ENCODE measurements at places on chromosomes 6 and 20.

- no peak for DNase-seq
Measured at GRCh38 chr6:128070406-128070805, 169.5 kb upstream of the THEMIS start.

GRCh38 chr6:35396991-35397390 lies 54.6 kb downstream of the PPARD start:
- DNase-seq, result no peak

GRCh38 chr6:154234019-154234772 lies 122.4 kb downstream of the IPCEF1 start:
- no peak for DNase-seq

DNA sequence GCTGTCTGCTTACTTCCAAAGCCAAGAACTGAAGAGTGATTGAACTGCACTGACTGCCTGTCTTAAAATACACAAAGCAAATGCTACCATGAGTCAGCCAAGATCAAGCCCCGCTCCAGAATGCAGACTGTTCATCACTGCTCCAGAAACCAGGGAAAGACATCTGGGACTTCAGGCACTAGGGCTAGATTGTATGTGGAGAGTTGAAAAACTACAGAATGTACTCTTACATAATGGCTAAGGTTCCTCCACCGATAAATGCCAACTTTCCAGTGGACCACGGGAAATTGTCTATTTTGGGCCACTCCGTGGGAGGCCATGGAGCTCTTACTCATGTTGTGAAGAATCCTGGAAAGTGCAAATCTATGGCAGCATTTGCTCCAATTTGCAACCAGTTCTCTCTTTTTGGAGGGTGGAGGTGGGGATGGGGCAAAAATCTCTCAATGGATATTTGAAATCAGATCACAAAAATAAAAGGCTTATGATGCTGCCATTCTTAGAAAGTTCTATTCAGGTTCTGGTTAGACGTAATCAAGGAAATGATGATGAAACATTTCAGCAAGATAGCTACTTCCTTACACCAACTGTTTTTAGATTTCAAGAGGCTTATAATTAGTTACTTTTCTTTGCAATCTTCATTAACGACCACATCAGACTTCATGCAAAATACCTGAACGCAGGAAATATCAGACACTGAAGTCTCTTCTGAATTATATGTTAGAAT lies 11.8 kb upstream of the CAP2 start:
- DNase-seq, result no peak

DNA sequence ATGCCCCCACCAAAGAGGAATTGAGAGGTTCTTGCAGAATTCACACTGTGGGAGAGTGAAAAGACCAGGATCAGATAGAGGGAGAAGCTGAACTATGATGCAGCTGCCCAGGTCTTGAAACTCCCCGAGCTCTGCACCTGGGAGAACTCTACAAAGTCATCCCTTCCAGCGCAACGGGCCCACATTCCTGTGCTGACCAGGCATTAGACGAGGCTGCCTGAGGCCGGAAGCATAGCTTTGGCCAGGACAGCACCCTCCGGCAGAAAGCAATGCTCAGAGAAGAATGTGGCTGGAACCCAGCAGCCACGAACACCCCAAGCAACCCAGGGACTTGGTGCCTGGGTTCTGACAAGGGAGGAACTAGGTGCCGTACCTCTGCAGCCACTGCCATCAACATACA lies 281.5 kb upstream of the CDH4 start:
- no peak for DNase-seq

DNA sequence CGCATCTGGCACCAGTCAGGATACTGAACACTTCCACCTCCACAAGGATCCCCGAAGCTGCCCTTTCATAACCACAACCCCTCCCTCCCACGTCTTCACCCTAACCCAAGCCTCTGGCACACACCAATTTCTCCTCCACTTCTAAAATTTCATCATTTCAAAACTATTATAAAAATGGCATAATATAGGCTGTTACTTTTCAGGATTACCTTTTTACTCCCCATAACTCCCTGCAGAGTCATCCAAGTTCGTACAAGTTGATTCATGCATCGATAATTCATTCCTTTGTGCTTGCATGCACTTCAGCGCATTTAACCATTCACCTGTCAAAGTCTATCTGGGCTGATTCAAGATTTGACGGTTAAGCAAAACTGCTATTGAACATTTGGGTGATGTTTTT lies 30.6 kb upstream of the LY86 start:
- no peak for DNase-seq

- DNase-seq, result no peak
Measured at GRCh38 chr6:83853178-83854000, at the start of gene RIPPLY2. RIPPLY2 (plus strand) TSS chr6:83853360; CDS start chr6:83853417, 57 bp downstream.

- DNase-seq, result no peak
Measured at GRCh38 chr6:105194591-105194990, 14.8 kb upstream of the POPDC3 start.

- DNase-seq, result no peak
Measured at GRCh38 chr6:41022294-41022693, 16.7 kb downstream of the UNC5CL start.

DNA sequence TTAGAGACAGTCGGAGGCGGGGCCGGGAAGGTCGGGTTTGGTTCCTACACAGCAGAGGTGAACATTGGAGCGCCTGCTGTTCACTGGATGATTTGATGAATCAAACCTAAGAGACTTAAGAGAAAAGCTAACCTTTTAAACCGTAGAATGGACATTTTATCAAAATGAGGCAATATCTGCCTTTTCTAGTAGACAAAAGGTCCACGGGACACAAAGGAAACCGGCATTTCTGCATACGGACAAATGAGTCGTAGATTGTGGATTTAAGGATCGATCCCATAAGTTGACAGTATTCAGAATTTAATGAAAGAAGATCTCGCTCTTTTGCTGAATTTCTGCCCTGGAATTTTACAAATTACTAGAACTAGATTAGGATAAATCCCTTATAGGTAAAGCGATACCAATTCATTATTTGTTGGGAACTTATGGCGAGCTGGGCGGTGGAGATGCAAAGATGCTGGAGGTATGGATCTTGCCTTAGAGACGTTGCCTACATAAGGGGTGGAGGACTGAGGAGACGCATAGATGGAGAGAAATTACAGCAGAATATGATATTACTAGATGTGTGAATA lies 400 bp downstream of the PAK1IP1 start:
- DNase-seq, result no peak

GRCh38 chr6:9437836-9438235 lies 977.0 kb downstream of the TFAP2A start:
- DNase-seq, result no peak

- DNase-seq, result no peak
Measured at GRCh38 chr6:134278000-134278399, 39.9 kb downstream of the SGK1 start.

DNA sequence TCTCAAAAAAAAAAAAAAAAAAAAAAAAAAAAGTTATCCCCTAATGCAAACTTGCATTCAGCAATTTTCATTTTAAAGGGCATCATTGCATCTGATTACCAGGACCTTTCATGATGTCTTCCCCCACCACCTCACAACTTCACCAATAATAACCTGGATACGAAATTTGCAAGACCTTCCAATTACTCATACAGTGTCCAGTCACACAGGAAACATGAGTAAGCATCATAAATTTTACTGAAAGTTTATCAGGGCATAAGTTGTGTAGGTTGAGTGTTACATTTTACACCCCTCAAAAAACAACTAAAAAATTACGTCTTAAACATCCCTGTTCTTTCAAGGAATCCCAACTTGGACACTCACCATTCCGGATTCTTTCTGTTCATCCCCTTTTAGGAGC lies 79.1 kb upstream of the ANKEF1 start:
- DNase-seq, result no peak

- DNase-seq, result no peak
Measured at GRCh38 chr6:140845701-140846100, 1287.0 kb upstream of the GJE1 start.

- DNase-seq, result no peak
Measured at GRCh38 chr6:136673571-136673970, 118.7 kb downstream of the MAP3K5 start.

GRCh38 chr20:46562373-46563169 lies 12.1 kb upstream of the OCSTAMP start:
- DNase-seq, result no peak

DNA sequence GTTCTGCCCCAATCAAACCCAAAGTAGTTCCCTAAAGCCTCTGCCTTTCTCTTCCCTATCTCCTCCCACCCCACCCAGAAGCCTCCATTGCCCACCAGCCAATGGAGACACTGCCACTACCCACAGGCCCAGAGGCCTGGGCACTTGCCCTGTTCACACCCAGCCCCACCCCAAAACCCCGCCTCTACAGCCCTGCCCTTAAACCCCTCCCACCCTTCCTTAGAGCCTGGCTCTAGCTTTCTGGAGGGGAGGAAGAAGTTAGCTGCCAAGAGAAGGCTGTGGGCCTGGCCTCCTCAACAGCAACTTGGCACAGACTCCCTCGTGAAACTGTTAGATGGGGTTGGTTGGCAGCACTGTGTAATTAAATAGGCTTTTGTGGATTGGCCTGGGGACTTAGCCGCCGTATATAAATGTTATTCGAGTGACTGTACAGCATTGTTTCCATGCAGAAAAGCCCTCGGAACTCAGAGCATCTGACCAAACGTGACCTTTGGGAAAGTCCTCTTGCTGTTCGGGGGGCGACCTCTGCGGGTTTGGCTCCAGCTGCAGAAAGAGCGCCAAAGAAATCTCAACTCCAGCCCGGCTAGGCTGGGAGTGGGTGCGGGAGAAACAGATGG lies 31.4 kb downstream of the COL11A2 start:
- no peak for DNase-seq

GRCh38 chr6:55694148-55694547 lies 115.2 kb upstream of the HMGCLL1 start:
- DNase-seq, result no peak

- no peak for DNase-seq
Measured at GRCh38 chr6:20314866-20315845, 86.5 kb upstream of the E2F3 start.

- no peak for DNase-seq
Measured at GRCh38 chr6:96923871-96924493, 546 bp upstream of the KLHL32 start.

- peak; percentile 56 for DNase-seq
Measured at GRCh38 chr6:52361945-52362442, at the start of gene PAQR8. PAQR8 (plus strand) TSS chr6:52362151; CDS start chr6:52403214, 41,063 bp downstream.

GRCh38 chr20:32971703-32972161 lies 32.5 kb downstream of the SUN5 start:
- DNase-seq, result no peak

GRCh38 chr20:5767493-5768098 lies 17.4 kb downstream of the SHLD1 start:
- DNase-seq, result no peak

- DNase-seq, result no peak
Measured at GRCh38 chr20:13819885-13820645, 35.2 kb downstream of the NDUFAF5 start.

- no peak for DNase-seq
Measured at GRCh38 chr6:49849213-49849907, 17.0 kb downstream of the CRISP1 start.

GRCh38 chr20:1909097-1909496 lies 13.9 kb downstream of the SIRPA start:
- no peak for DNase-seq

DNA sequence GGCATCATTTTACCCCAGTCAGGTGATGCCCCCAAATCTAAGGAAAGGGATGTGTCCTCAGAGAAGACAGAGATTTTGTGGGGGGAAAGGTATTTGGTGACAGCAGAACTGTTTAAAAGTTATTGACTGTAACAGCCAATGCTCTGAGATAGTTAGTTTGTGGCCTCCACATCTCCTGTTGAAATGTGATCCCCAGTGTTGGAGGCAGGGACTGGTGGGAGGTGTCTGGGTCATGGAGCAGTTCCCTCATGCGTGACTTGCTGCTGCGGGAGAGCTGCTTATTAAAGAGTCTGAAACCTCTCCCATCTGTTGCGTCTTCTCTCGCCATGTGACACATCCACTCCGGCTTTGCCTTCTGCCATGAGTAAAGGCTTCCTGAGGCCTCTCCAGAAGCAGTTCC lies 282.8 kb upstream of the FOXQ1 start:
- DNase-seq, result no peak

GRCh38 chr20:58377017-58377416 lies 12.0 kb upstream of the VAPB start:
- no peak for DNase-seq

DNA sequence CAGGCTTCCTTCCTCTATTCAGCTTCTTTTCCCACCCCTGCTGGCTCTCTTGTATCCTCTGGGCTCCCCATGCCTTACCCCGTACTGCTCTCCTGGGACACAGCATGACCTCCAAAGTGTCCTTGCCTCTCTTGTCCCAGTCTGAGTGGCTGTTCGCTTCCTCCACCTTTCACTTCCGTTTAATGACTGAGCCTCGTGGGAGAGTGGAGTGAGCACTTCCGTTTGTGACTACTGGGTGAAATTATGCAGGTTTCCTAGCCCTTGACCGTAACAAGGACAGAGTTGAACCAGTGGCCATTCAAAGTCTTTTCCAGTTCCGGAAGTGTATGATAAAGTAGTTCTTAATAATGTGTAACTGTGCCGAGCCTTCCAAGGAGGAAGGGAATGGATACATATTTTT lies 109.2 kb downstream of the ARID1B start:
- no peak for DNase-seq

Data from stimulated activated CD4-positive, alpha-beta T cell treated with anti-CD3 and anti-CD28 coated beads, TNF-alpha, amount 100 ng/mL, for 1 hour (primary cell).